ENCODE measurements at places on chromosomes 3 and 15. TPM values are rescaled to one million over a fixed set of nuclear protein-coding genes. Genes with fewer than 3 reads are reported as not detected.
A peak's percentile ranks its signal among the peaks of the same experiment; 100 is the strongest.

Gene SPTBN5
- 0.52 TPM for total RNA-seq

Gene SLC28A2
- total RNA-seq: 2.3 TPM

Gene GOLGA8B
- 214 TPM for total RNA-seq

Gene CLSTN2
- total RNA-seq: 14.5 TPM

Gene NR1I2
- total RNA-seq: 5.4 TPM

Gene EIF2A
- 126 TPM for total RNA-seq

Gene MYRIP
- total RNA-seq: 5.2 TPM

Gene RASGRF1
- 3.6 TPM for total RNA-seq

Gene SGO1
- 2.0 TPM for total RNA-seq

Gene ITGB5
- total RNA-seq: 88.7 TPM

Gene CILP
- 4.4 TPM for total RNA-seq

Gene IQCF5
- not detected for total RNA-seq

DNA sequence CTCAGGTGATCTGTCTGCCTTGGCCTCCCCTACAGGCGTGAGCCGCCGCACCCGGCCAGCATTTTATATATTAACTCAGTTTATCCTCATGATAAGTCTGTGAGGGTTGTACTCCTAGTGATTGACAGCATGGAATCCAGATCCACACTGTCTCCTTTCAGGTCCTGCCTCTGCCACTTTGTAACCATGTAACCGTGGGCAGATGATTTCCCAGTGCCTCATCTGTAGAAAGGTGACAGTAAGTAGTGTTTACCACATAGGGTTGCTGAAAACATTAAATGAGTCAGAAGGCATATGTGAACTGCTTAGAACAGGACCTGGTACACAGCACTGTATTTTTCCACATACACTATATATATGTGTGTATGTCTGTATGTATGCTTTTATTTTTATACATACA lies 2.4 kb downstream of the FYTTD1 start:
- no peak for DNase-seq

DNA sequence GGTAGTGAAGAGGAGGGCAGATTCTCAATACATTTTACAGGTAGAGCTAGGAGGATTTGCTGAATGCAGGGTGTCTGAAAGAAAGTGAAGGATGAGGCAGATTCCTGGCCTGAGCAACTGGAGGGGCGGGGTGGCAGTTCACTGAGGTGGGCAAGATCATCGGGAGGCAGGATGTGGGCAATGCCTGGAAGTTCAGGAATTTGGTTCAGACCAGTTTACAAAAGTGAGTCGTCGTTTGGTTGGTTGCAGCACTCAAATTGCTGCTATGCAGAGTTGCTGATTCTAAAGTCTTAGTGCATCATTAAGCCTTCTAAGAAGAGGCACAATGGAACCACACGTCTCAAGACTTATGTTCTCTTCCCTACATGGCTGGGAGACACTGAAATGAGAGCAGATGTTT lies 134.0 kb downstream of the MFSD1 start:
- DNase-seq: no peak

GRCh38 chr3:101838691-101839090 lies 10.6 kb upstream of the NFKBIZ start:
- no peak for DNase-seq

- no peak for DNase-seq
Measured at GRCh38 chr15:85727068-85727467, 67.7 kb downstream of the KLHL25 start.

DNA sequence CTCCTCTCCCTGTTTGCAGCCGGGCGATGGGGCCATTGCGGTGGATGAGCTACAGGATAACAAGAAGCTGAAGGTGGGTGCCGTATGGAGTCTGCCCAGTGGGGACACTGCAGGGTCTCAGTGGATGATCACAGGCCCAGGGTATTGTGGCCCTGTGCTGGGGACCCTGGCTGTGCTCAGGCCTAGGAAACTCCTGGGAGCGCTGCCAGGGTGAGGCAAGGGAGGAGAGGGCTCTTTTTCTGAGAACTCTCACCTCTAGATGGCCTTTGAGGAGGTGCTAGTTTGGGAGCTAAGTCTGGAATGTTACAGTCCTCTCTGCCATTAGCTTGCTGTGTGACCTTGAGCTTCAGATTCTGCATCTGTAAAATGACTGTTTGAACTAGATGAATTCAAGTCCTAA lies 16.4 kb downstream of the SLC24A1 start:
- DNase-seq: no peak

DNA sequence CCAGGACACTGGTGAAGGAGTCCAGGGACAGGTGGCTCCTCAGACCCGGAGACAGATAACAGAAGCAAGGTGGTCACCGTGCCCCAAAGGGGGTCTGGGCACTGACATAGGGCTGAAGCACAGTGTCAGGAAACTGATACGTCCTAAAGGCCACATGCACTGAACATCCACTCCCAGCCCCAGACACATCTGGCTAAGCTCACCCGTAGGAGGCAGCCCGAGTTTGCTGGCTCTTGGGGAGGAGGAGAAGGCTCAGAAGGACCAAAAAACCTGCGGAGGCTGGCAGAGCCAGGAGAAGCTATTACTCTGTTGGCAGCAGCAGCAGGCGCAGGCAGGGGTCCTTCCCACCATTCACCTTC lies 1.2 kb downstream of the CACNA2D2 start:
- DNase-seq: no peak

GRCh38 chr15:48096813-48097212 lies 24.0 kb upstream of the SLC24A5 start:
- DNase-seq: no peak

- peak; percentile 34 for DNase-seq
Measured at GRCh38 chr3:16788440-16789056, 96.2 kb upstream of the PLCL2 start.

GRCh38 chr3:179929091-179929529 lies 107.6 kb downstream of the PEX5L start:
- peak; percentile 68 for DNase-seq

GRCh38 chr3:134644731-134645514 lies 5.9 kb downstream of the KY start:
- no peak for DNase-seq

DNA sequence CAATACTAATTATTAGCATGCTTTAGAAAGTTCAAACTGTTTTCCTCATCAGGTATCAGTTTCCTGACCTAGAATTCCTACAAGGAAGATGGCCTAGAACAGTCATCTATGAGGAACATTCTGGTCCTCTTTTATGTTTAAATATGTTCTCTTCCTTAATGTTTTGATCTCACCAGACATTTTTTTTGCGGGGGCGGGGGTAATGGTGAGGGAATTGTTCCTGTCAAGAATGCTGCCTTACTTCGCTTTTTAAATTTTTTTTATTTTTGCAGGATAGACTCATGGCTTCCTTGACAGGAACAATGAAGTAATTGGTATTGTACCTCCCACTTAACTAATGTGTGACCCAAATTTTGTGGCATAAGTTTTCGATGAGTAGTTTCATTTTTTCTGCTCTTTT lies 44.3 kb upstream of the NANOGP8 start:
- DNase-seq: no peak

DNA sequence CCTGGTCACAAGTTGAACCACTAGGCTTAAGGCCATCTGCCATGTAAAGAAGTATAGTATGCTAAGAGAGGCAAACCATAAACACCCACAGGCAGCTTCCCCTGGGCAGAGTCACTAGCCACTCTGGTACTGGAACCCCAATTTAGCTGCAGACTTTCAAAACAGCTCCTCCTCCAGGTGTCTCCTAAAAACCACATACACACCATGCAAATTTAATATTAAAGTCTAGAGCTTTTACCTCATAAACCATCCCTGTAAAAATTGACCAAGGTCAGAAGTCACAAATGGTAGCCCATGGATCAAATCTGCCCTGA lies 99.1 kb upstream of the STT3B start:
- DNase-seq: no peak

GRCh38 chr3:188915127-188915526 lies 256.6 kb upstream of the TPRG1 start:
- no peak for DNase-seq

DNA sequence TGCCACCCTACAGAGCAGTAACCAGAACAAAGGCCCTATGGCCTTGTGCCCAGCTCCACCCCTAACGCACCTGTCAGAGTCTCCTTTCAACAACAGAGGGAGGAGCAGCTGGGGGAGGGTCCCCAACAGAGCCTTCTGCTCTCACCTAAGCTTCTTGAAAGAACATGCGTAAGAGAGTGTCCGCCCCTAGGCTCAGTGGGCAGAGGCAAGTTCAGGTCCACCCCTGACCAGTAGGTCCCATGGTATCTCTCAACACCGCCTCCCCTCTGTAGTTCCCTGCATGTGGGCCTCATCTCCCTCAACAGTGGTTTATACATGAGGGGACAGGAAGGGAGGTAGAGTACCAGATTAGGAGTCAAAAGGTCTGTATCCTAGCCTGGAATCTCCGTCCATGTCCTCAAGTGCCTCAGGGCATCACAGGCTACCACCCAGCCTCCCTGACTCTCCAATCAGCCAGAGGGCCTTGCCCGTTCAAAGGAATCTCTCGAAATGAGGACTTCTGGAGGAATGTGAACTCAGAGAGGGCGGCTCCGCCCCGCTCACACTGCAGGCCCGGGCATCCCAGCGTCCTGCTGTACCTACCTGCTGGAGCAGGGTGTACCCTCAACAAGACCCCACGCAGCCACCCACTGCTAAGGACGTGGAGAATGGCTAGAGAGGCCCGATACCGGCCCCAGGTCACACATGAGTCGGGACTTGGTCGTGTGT lies 680 bp downstream of the POC1A start:
- no peak for DNase-seq

GRCh38 chr3:132488151-132488550 lies 70.8 kb downstream of the DNAJC13 start:
- no peak for DNase-seq

GRCh38 chr3:157999246-157999645 lies 107.0 kb downstream of the SHOX2 start:
- no peak for DNase-seq

DNA sequence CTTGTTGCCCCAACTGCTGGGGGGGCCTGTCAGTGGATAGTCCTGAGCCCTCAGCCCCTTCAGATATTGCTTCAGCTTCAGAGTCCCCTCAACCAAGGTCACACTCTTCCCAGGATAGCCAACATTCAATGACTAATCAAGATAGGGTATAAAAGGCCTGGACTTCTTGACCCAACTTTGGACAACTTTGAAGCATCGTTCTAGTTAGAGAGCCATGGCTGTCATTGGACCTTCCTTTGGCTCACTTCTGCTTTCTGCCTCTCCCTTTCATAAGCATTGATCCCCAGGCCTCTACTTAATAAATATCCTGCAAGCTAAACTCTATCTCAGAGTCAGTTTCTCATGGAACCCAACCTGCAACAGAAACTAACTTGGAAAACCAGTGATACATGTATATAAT lies 31.3 kb upstream of the DCLK3 start:
- DNase-seq: no peak

DNA sequence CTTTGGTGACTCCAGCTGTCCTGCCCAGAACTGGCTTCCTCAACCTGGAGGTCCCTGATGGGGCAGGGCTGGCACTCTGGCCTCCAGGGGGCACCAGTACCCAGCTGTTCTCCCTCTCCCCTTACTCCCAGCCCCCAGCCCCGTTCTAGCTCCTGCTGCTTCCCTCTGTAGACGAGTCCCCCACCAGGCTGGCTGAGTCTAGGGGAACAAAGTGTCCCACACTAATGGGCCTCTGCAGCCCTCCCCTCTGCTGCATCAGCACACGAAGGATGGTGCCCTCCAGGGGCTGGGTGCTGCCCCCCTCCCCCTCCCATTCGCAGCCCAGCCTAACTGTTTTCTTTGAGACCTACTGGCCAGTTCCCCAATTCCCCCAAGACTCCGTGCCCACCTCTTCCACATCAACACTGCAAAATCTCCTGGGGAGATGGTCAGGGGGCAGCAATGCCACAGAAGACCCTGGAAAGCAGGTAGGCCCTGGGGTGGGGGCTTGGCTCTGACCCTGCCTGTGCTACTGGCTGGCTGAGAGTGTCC lies 4.2 kb downstream of the RHCG start:
- no peak for DNase-seq

DNA sequence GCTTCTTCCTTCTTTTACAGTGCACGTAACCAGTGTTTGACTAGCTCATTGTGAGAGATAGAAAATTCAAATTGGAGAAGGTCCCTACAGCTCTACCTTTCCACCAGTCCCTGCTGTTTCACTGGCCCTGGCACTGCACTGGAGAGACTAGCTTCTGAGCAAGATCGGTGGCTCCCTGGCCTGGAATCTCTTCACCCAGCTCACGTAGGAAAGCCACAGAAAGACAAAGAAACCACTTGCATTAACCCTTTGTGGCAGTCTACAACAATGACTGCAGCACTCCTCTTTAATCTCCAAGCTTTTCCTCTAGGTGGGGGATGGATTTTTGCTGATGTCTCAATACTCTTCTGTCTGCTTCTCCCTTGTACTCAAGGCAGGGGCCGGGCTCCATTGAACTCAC lies 155.9 kb downstream of the PEX5L start:
- no peak for DNase-seq

DNA sequence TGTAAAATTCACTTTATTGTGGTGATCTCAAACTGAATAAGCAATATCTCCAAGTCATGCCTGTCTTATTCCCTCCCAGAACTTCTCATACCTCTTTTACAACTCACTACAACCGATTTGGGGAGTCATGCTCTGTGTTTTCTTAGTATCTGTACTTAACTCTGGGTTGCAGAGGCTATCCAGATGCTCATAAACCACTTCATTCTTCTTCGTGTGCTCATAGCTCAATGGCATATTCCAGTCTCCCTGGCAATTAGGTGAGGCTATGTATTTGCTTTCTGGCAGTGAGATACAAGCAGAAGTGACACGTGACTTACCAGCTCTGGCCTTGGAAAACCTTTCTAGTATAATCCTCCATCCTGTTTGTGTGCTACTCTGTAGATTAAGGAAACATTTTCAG lies 360.9 kb downstream of the ZNF385D start:
- no peak for DNase-seq

DNA sequence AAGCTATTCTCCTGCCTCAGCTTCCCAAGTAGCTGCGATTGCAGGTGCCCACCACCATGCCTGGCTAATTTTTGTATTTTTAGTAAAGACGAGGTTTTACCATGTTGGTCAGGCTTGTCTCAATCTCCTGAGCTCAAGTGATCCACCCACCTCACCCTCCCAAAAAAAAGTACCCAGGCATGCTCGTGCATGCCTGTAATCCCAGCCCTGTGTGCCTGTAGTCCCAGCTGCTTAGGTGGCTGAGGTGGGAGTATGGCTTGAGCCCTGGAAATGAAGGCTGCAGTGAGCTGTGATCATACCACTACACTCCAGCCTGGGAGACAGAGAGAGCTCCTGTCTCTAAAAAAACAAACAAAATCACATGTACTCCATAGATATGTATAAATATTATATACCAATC lies 176.5 kb downstream of the SOX2 start:
- no peak for DNase-seq

DNA sequence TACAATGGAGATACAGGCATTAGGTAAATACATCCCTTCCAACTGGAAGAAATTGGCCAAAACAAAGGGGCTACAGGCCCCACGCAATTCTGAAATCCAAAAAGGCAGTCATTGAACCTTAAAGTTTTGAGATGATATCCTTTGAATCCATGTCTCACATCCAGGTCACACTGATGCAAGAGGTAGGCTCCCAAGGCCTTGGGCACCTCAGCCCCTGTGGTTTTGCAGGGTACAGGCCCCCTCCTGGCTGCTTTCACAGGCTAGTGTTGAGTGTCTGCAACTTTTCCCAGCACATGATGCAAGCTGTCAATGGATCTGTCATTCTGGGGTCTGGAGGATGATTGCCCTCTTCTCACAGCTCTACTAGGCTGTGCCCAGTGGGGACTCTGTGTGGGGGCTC lies 766.7 kb downstream of the ZBBX start:
- no peak for DNase-seq

All from body of pancreas (tissue), 4 donors.